NCI-H82 (cell line): ENCODE measurements at places on chromosomes 16 and 17.

- DNase-seq = peak; percentile 40
Measured at GRCh38 chr16:88504489-88505404, 51.7 kb downstream of the ZFPM1 start.

GRCh38 chr17:43427362-43428043 is 28.7 kb downstream of the ARL4D start:
- DNase-seq = no peak

DNA sequence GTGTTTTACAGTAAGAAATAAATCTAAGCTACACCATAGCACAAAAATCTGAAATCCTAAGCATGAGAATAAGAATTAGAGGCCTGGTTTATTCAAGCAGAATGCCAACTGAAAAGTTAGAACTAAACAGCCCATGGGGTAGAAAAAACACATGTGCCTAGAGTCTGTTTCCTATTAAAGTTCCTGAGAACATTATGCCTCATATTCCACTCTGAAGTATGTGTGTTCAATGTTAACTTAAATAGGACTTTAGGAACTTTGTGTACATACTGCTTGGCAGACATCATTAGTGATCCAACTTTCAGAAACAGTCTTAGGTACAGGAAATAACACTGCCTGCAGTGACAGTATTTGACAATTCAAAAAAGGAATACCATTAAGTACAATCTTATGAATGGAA is 18.2 kb downstream of the HEATR6 start:
- no peak for DNase-seq

- DNase-seq = no peak
Measured at GRCh38 chr16:50506543-50506937, 41.7 kb upstream of the NKD1 start.

DNA sequence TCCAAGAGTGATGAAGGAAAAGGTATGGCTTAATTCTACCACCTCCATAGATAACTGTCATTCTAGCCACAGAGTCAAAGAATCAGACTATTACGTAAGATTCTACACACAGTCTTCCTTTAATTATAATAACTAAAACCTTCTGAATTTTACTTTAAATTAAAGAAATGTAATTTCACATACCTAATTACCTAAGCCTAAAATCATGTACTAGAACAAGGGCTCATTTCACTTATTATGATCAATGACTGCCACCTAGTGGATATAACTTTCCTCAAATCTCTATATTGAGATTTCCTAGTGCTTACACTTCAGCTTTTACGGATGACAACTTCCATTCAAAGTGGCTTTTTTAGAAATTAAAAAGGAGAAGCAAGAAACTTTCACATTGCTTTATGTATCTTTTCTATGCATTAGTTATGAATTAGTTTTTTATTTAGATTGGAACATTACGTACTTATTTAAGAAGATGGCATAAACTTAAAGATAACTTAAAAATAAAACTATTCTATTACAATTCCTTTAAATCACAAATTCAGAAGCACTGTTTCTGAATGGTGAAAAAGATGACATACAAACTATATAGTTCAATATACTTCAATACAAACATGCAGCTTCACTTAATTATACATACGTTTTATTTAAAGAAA is 18.2 kb upstream of the ABCA10 start:
- DNase-seq = peak; percentile 76
